Fibroblast of skin of back (primary cell): ENCODE measurements at places on chromosomes 11 and 22.

- no peak for DNase-seq
Observed at GRCh38 chr11:398826-399225, 4.8 kb downstream of the PKP3 start.

DNA sequence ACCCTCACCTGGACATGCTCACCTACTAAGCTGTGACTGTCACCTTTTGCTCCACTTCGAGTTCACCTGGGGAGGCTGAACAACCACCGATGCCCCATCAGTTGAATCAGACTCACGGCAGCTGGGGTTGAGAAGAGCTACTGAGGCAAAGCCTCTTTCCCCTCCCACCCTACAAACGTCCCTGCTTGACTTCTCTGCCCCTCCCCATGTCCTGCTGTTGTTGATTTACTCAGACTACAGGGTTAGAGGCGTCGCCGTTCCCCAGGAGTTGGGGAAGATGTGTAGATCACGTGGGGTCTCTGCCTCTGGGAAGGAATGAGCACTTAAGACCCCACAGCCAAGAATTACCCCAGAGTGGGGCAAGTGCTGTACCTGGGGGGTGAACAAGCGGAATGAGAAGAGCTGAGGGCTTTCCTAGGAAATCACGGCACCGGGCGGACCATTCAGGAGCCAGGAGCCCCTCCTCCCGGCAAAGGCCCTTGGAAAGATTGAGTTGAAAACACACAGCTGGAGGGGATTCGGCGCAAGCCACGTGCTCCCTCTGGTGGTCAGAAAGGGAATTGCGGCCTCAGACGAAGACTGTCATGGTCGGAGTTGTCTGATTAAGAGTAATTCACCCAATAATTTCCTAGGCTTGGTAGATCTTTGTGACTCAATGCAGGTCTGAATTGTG lies 7.0 kb downstream of the FXYD2 start:
- DNase-seq: peak; percentile 70

DNA sequence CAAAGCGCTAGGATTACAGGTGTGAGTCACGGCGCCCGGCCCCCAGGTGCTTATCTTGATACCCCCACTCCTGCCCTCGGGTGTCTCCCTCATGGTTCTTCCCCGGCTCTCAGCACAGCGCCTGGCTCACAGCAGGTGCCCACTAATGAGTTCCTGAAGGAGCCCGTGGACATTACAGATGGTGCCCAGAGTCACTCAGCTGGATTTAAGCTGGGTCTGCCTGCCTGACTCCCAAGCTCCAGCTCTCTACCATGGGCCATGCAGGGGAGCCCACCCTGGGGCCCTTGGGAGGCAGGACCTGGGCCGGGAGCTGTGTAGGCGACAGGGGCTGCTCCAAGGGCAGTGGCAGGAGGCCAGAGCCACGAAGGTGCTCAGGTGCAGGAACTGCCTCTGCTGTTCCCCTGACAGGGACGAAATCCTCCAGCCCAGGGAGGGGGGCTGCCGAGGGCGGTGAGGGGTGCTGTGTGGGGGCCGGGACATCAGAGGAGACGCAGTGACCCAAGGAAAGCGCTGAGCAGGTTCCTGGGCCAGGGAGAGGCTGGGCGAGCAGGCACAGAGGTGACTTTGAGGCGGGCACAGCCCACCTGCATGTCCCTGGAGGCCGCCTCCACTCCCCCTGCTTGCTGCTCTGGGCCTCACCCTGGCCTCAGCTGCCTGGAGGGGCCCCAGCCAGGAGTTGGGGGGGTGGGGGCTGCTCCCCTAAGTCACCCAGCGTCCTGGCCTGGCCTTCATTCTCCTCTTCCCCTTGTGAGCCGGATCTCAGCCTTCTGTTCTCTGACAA lies 14.6 kb upstream of the FLRT1 start:
- no peak for DNase-seq

- DNase-seq: peak; percentile 96
Observed at GRCh38 chr11:107696140-107696539, 15.7 kb downstream of the SLN start.

GRCh38 chr11:103625624-103625965 lies 410.8 kb upstream of the DDI1 start:
- DNase-seq: no peak

DNA sequence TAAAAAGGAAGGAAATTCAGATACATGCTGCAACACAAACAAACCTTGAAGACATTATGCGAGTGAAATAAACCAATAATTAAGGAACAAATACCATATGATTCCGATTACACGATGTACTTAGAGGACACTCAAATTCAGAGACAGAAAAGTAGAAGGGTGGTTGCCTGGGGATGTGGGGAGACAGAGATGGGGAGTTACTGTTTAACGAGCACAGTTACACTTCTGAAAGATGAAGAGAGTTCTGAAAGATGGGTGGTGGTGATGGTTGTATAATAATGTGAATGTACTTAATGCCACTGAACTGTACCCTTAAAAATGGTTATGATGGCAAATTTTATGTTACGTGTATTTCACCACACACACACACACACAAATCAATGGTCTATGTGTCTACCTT lies 14.7 kb downstream of the ZBTB44 start:
- DNase-seq: no peak

DNA sequence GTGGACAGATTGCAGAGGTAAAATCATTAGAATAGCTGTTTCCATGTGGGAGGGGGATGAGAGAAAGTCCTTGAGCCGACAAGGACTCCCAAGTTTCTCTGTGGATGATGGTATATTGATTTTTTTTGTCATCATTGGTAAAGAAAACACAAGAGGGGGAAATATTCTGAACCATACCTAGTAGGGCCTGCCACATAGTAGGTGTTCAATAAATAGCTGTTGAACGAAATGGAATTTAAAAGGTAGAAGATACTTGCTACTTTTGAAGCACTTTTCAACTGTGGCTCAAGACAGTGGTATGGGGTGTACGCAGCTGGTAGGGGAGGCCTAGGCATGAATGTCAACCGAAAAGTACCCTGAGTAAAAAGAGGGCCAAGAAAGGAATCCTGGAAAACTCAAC lies 2.1 kb downstream of the CAVIN3 start:
- DNase-seq: no peak

DNA sequence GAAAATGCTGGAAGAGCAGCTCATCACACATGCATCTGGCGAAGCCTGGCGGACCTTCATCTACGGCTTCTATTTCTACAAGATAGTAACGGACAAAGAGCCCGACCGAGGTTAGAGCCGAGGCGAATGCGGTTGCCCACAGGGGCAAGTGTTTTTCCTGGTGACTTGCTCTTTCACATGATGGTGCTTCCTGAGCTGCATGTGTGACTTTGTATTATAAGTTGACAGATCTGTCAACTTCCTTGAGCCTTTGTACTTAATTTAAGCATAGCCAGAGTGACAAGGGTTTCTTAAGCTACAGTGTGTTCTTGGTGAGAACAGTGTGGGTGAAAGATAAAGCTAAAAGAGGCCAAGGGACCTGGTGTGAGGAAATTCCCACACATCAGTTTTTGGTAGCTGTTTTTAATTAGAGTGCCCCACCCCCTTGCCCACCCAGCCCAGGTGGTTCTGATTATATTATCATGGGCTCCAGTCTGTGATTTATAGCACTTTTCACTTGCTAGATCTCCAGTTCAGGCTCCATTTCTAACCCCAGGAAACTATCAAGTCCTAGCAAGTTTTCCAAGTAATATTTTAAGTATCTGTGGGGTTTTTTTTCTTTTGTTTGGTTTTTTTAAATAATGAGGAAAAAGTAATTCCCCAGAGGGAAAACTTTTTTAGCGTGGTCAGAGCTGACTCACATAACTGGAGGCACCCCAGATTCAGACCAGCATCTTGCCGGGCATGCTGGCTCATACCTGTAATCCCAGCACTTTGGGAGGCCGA lies 68.0 kb upstream of the YWHAH start:
- DNase-seq: peak; percentile 18

- no peak for DNase-seq
Observed at GRCh38 chr11:14861680-14862079, 30.4 kb downstream of the CYP2R1 start.

DNA sequence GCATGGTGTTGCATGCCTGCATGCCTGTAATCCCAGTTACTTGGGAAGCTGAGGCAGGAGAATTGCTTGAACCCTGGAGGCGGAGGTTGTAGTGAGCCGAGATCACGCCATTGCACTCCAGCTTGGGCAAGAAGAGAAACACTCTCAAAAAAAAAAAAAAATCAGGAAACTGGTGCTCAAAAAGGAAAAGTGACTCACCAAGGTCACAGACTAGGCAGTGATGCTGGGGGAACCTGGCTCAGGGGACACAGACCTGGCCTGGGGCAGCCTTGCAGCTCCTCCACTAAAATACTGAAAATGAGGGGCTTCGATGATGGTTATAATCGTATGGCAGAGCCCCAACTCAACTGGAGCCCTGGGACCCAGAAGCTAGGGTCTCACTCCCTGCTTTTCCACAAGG lies 8.1 kb upstream of the SLC35E4 start:
- no peak for DNase-seq

GRCh38 chr11:46006418-46007070 lies 84.1 kb downstream of the LARGE2 start:
- peak; percentile 77 for DNase-seq

DNA sequence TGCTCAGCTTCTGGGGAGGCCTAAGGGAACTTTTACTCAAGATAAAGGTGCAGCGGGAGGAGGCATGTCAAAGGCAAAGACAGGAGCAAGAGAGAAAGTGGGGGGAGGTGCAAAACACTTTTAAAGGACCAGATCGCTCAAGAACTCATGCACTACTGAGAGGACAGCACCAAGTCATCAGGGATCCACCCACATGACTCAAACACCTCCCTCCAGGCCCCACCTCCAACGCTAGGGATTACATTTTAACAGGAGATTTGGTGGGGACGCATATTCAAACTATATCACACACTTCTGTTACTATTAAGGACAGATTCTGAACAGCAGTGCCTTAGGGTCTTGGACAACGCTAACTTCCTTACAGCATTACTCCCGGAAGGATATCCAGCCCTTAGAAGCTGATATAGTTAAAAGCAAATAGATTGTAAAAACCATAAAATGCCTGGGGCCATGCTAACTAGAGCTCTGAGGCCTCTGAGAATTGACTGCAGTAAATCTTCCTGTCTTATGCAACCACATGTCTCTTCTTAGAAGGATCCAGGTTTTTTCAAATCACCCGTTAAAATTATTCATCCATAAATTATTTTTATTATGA lies 16.7 kb upstream of the ZC3H12C start:
- DNase-seq: peak; percentile 7

GRCh38 chr22:48842976-48843375 lies 984.7 kb downstream of the BRD1 start:
- DNase-seq: no peak

GRCh38 chr11:72813740-72814285 lies 398 bp upstream of the ATG16L2 start:
- DNase-seq: peak; percentile 77

DNA sequence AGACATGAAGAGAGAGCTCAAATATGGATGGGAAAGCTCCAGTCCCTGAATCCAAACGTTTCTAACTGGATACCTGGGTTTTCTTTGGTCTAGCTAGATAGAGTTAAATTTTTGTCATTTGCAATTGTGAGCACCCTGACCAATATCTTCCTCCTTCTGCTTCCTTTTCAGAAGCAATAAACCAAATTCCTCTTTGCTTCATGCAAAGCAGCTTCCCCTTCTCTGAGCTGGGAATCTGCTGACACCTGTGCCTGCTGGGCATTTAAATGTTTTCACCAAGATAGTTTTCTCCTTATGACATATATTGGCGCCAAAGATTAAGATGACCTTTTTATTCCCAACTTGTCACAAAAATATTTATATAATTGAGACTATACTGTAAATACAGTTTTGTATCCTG lies 27.9 kb upstream of the PAK1 start:
- no peak for DNase-seq

GRCh38 chr22:32862083-32862482 lies 60.6 kb downstream of the TIMP3 start:
- DNase-seq: no peak

- DNase-seq: no peak
Observed at GRCh38 chr11:114921697-114922096, 243.4 kb downstream of the NXPE2 start.

- DNase-seq: no peak
Observed at GRCh38 chr11:123221584-123221983, 26.5 kb upstream of the CLMP start.

- no peak for DNase-seq
Observed at GRCh38 chr11:102260241-102260640, 57.0 kb upstream of the BIRC3 start.

- DNase-seq: no peak
Observed at GRCh38 chr22:38077096-38077495, 6.9 kb downstream of the SLC16A8 start.

DNA sequence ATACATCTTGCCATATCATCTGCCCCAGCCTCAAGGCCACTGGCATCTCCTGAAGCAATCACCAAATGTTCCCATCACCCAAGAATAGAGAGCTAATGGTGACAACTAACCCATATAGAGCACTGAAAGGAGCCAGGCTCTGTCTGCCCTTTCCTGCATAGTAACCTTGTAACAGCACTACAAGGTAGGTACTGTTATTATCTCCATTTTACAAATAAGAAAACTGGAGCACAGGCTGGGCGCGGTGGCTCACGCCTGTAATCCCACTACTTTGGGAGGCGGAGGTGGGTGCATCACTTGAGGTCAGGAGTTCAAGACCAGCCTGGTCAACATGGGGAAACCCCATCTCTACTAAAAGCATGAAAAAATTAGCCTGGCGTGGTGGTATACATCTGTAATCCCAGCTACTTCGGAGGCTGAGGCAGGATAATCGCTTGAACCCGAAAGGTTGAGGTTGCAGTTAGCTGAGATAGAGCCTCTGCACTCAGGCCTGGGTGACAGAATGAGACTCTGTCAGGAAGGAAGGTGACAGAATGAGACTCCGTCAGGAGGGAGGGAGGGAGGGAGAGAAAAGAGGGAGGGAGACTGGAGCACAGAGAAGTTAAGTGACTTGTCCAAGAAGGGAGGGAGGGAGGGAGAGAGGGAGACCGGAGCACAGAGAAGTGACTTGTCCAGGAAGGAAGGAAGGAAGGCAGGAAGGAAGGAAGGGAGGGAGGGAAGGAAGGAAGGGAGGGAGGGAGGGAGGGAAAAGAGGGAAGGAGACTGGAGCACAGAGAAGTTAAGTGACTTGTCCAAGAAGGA lies 2.2 kb downstream of the SLC35F2 start:
- DNase-seq: no peak

DNA sequence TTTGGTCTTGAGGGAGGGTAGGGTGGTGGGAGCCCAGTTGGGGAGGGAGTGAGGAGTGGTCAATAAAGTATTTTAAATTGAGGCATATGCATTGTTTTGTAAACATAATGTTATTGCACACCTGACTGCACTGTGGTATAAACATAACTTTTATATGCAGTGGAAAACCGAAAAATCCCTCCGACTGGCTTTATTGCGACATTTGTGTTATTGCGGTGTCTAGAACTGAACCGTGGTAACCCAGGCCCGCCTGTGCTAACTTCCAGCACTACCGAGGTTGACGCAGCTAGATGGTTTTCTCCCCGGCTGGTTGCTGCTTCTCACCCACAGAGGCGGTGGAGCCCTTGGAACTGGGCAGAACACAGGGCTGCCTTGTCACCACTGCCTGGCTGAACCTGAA lies 7.6 kb upstream of the RNH1 start:
- no peak for DNase-seq

DNA sequence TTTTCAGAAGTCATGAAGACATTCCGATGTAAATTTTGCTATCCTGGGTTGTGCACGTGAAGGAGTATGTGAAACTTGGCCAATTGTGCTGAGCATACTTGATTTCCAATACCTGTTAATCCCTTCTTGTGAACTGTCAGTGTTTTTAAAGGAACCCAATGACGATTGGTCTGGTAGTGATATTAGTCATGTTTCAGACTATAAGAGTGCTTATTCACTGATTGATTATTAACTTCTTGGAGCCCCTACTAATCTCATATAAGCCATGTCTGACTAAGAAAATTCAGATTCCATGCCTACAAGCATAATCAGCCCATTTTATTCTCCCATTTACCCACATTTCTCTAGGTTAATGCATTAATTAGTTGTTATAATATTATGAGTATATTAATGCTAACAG lies 330.8 kb upstream of the MTNR1B start:
- no peak for DNase-seq
